ENCODE measurements at places on chromosomes 5 and 9.

DNA sequence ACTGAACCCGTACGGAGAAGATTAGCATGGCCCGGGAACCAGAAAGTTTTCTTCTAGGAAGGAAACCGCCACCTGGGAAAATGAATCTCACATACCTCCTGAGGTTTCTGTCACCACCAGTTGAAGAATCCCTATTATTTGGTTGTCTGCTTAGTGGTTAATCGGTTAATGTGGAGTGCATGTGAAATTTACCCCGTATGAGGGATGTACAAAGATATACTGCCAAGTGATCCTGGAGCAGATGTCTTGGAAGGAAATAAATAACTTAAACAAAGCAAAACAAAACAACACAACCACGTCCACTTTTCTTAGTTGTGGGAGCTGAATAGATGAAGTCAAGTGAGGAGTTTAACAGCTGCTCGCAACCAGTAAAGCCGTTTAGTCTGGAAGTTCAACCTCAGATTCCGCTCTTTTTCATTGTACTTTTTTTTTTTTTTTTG lies 3.8 kb downstream of the DMRT2 start:
- no peak for DNase-seq

GRCh38 chr9:129981180-129981907 lies 61.6 kb downstream of the FNBP1 start:
- DNase-seq = no peak

DNA sequence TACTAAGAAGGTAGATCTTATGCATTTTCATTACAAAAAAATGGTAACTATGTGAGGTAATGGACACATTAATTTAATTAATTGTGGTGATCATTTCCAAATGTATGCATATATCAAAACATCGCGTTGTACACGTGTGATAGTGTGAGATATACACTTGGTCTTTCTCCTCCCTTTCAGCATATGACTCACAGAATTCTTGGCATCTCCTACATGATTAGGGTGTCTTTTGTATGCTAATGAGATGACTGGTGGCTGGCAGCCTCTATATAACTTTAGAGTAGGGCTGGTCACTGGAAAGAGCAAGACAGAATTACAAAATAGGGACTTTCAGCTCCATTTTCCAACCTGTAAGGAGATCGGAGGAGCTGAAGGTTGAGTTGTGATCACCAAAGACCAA lies 1167.6 kb downstream of the CDH12 start:
- DNase-seq = no peak

DNA sequence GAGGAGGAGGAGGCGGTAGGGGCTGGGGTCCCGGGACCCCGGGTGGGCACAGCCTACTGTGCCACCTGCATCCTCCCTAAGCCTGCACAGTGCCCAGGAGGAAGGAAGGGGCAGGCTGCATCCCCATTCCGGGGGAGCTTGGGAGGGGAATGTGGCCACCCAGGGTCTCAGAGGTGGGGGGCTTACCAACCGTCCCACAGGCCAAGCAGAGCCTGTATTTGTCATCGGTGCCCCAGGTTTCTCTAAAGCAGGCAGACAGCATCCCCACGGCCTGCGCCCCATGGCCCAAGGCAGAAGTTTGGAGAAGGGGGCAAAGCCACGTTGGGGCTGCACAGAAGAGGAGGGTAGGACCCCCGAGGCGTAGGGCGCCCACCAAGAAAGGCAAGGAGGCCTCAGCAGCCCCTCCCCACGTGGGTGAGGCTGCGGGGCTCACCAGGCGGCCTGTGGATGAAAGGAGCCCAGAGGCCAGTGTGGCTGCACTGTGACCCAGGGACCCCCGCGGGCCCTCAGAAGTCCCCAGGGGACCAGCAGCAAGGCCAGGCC lies 507 bp upstream of the GPSM1 start:
- DNase-seq = no peak

DNA sequence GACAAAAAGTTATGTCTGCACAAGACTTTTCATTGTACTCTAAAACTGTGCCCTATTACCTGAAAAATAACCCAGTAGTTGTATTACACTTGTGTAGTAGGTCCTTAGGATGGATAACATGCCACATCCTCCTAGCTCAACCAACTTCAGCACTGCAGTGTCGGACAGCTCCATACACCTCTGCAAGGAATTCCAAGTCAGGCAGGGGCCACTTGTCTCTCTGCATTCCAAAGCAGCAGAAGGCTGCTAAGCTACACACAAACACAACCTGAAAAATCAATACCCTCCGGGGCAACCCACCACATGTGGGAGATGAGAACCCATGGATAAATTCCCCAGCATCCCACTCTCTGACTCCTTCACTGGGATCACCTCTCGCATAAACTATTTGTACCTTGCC lies 50.2 kb downstream of the MED10 start:
- DNase-seq = peak; percentile 5

DNA sequence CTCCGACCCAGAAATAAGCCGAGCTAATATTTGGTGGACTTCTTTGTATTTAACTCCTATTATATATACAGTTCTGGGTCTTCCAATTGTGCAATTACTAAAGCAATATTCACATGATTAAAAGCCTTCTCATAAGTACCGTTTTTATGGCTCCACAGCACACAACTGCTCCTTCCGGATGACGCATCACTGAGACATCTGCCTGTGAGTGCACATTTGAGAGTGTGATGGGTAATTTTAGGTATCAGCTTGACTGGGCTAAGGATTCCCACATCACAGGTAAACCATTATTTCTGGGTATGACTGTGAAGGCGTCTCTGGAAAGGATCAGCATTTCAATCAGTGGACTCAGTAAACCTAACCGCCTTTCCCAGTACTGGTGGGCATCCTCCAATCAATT lies 77.5 kb upstream of the SYK start:
- DNase-seq = no peak

- DNase-seq = no peak
Observed at GRCh38 chr5:8050616-8051175, 181.7 kb downstream of the MTRR start.

GRCh38 chr9:135776893-135777622 lies 75.1 kb downstream of the KCNT1 start:
- no peak for DNase-seq

- DNase-seq = no peak
Observed at GRCh38 chr9:92740969-92741368, 23.7 kb downstream of the BICD2 start.

DNA sequence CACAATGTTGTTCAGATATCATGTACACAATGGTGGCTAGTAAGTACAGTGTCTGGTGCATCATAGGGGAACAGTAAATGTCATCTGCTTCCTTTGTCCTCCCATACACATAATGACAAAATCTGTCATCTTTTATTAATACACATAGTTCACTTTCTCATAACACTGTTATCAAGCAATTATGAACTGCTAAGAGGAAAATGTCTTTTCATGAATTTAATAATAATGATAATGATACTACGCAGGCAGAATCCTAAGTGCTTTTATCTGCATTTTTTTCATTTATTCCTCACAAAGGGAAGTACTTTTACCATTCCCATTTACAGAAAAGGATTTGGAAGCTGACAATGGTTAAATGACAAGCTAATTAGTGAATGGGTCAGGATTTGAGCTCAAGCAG lies 35.7 kb downstream of the DPYSL3 start:
- no peak for DNase-seq

GRCh38 chr9:122036988-122037387 lies 56.1 kb downstream of the TTLL11 start:
- DNase-seq = no peak
